Esophagus muscularis mucosa (tissue), 4 donors: ENCODE measurements at places on chromosomes 5 and 9. TPM values are rescaled to one million over a fixed set of nuclear protein-coding genes. Genes with fewer than 3 reads are reported as not detected.

The SV2C gene
- 0.52 TPM for total RNA-seq

The CER1 gene
- total RNA-seq, result not detected

The SHOC1 gene
- not detected for total RNA-seq

The ACOT12 gene
- total RNA-seq, result not detected

The IL3 gene
- not detected for total RNA-seq

The GABRA1 gene
- not detected for total RNA-seq

GRCh38 chr5:60851626-60852025 is 7.6 kb upstream of the ELOVL7 start:
- no peak for DNase-seq

- no peak for DNase-seq
Observed at GRCh38 chr9:18753904-18754303, 279.1 kb downstream of the SAXO1 start.

DNA sequence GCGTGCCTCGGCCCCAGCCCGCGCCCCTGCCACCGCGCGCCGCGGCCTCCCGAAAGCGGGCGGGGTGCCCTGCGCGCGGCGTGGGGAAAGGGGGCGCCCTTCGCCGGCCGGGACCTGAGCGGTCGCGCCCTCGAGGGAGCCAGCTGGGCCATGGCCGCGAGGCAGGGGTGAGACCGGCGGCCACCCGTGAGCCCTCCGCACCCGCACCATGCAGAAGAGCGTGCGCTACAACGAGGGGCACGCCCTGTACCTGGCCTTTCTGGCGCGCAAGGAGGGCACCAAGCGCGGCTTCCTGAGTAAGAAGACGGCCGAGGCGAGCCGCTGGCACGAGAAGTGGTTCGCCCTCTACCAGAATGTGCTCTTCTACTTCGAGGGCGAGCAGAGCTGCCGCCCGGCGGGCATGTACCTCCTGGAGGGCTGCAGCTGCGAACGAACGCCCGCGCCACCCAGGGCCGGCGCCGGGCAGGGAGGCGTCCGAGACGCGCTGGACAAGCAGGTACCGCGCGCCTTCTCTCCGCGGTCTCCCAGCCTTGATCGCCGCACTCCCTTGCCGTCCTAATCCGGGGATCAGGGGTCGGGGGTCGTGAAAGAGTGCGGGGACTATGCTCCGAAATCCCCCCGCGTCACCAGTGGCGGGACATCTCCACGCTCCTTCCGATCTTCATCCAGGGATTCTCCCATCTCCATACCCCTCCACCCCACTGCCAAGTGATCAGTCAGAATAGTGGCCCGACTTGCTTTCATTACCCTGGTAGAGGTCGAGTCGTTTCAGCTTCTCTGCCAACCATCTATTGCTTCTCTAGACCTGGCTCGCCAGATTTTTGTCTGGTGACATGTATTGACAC is 590 bp downstream of the RASGRF2 start:
- DNase-seq, result no peak

- no peak for DNase-seq
Observed at GRCh38 chr5:95887977-95888376, 65.5 kb upstream of the GLRX start.

DNA sequence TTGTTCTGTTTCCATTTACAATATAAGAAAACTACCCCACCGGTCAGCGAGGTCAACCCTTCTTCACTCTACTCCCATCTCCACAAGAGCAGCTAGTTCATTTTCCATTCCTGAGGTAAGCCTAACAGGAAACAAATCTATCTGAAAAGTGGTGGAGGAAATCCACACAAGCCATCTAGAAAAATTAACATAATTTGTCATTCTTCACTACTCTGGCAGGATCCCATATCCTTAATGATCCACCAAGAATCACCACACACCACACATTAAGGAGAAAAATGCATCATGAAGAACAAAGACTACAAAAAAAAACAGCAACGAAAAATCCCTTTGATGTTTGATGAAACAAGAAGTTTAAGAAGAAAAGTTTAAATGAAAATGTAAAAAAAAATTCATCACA is 1771.0 kb downstream of the EFNA5 start:
- DNase-seq, result no peak

DNA sequence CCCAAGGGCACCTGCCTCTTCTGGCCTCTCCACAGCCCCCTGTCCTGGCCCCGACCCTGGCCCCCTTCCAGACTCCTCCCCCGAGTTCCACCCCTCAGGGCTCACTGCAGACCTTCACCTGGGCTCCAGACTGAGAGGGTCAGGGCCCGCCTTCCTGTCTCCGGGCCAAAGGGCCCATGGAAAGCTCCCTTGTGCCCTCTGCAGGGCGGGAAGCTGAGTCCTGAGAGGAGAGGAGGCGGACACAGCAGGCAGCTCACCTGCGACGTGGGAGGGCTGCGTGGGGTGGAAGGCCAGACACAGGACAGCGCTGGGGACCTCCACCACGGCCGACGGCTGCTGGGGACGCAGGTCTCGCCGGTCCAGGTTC is 20.6 kb downstream of the DYNC2I2 start:
- no peak for DNase-seq

- DNase-seq, result no peak
Observed at GRCh38 chr9:77793849-77794248, 145.7 kb upstream of the GNA14 start.

DNA sequence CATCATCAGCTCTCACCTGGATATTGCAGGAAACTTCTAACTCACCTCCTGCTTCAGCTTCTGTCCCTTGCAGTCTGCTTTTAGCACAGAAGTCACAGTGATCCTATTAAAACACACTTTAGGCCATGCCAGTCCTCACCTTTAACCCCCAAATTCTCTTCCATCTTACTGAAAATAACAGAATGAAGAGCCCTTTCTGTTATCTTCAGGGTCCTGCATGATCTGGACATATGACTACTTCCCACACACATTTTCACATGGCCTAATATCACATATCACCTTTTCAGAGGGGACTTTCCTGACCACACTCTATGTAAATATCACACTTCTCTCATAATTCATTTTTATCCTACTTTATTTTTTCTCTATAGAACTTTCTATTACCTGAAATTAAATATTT is 550.6 kb upstream of the CLINT1 start:
- no peak for DNase-seq

DNA sequence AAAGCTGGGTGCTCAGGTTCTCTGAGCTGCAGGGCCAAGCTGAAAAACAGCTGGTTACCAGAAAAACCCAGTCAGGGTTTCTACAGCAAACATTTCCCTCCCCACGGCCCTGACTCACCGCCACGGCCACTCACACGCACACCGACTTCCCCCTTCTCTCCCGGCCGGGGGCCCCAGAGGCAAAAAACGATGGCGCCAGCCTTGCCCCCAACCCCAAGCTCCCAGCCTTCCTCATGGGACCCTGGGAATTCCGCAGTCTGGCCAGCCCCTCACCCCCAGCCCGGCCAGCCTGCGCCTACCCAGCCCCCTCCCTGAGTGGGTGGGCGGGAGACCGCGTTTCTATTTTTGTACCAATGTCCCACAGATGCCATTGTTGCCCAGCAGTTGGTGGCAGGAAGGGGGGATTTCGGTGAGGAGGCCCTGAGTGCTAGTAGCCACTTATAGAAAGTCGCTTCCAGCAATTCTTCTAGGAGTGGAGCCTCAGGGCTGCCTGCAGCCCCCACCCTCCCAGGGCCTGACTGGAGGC is 18.4 kb downstream of the ENG start:
- DNase-seq, result no peak

GRCh38 chr5:103973669-103974068 is 411.1 kb upstream of the NUDT12 start:
- no peak for DNase-seq

GRCh38 chr9:93141771-93142483 is 7.9 kb upstream of the NINJ1 start:
- DNase-seq, result no peak

- DNase-seq, result peak; percentile 45
Observed at GRCh38 chr9:78620764-78621163, 323.8 kb downstream of the PSAT1 start.

- no peak for DNase-seq
Observed at GRCh38 chr9:25939126-25939525, 260.9 kb upstream of the TUSC1 start.

- no peak for DNase-seq
Observed at GRCh38 chr5:170939178-170939577, 77.4 kb downstream of the RANBP17 start.

- no peak for DNase-seq
Observed at GRCh38 chr9:35760651-35761050, 6.6 kb upstream of the MSMP start.

DNA sequence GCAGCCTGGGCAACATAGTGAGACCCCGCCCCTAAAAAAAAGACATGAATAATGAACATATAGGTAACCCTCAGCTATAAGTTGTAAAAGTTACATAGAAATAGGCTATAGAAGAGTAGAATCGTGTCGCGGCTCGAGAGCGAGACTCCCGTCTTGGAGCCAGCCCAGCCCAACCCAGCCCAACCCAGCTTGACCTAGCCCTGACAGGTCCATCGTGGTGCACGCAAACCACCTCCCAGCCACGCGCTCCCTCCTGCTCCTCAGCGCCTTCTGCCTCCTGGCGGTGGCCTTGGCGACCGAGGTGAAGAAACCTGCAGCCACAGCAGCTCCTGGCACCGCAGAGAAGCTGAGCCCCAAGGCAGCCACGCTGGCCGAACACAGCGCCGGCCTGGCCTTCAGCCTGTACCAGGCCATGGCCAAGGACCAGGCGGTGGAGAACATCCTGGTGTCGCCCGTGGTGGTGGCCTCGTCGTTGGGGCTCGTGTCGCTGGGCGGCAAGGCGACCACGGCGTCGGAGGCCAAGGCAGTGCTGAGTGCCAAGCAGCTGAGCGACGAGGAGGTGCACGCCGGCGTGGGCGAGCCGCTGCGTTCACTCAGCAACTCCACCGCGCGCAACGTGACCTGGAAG is 10.8 kb downstream of the KIF24 start:
- peak; percentile 31 for DNase-seq

GRCh38 chr5:152736906-152737305 is 331.8 kb upstream of the NMUR2 start:
- no peak for DNase-seq

GRCh38 chr5:163252950-163253349 is 184.4 kb upstream of the CCNG1 start:
- no peak for DNase-seq

- no peak for DNase-seq
Observed at GRCh38 chr5:53240661-53241060, 131.1 kb upstream of the MOCS2 start.

GRCh38 chr5:156595132-156595787 is 254.8 kb upstream of the PPP1R2B start:
- DNase-seq, result peak; percentile 93

GRCh38 chr9:79765466-79765865 is 193.7 kb downstream of the TLE4 start:
- DNase-seq, result no peak

DNA sequence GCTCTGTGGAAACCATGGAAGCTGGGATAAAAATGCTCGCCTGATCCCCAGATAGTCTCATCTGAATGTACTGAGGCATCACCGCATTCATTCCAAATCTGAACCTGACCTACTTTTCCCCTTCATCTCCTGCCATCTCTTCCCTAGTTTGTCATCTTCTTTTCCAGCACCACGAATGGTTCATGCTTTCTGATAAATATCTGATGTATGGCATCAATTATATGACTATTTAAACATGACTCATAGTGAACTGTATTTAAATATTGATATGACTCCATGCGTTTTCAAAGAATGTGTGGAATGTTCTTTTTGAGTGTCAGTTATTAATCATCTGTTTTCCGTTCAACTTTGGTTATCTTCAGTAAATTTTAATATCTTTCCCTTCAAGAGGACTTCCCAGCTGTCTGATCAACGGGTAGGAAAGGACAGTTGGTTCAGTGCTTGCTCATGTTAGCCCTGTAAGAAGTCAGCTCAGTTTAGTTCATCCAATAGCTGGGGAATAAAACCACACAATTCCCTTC is 21.1 kb downstream of the BASP1 start:
- no peak for DNase-seq

- DNase-seq, result no peak
Observed at GRCh38 chr5:176731506-176732160, 78.7 kb upstream of the UNC5A start.

DNA sequence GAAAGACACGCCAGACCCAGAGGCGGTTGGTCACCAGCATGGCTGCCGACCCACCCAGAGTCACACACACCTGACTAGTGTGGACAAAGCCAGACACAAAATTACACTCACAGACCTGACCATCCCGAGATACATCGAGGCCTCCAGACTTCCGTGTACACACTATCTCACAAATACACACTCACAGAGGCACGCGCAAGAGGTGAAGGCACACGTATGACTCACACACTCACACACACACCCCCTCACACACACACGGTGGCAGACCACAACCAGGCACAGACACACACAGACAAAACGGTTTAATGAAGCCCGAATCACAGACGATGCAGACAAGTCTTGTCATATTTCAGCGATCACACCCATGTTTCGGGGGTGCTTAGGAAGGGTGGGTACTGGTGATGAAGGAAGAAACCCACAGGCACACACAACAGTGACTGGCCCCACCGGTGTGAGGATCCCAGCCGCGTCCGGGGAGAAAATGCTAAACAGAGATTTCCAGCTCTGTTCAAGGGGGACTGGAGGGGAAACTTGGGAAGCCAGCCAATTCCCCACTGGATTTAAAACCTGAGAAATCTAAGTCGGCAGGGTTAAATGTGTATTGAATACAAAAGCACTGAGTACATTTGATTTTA is 51.3 kb downstream of the CRB2 start:
- no peak for DNase-seq

- no peak for DNase-seq
Observed at GRCh38 chr5:18314192-18314778, 680.0 kb downstream of the TAF11L14 start.

- DNase-seq, result no peak
Observed at GRCh38 chr9:96025995-96026602, 150.6 kb downstream of the ERCC6L2 start.

GRCh38 chr5:132425009-132425937 is 55.8 kb downstream of the SLC22A5 start:
- DNase-seq, result peak; percentile 66

- DNase-seq, result no peak
Observed at GRCh38 chr9:120383999-120384924, 195.7 kb downstream of the CDK5RAP2 start.

- DNase-seq, result no peak
Observed at GRCh38 chr5:158430166-158430797, 571.3 kb upstream of the CLINT1 start.

DNA sequence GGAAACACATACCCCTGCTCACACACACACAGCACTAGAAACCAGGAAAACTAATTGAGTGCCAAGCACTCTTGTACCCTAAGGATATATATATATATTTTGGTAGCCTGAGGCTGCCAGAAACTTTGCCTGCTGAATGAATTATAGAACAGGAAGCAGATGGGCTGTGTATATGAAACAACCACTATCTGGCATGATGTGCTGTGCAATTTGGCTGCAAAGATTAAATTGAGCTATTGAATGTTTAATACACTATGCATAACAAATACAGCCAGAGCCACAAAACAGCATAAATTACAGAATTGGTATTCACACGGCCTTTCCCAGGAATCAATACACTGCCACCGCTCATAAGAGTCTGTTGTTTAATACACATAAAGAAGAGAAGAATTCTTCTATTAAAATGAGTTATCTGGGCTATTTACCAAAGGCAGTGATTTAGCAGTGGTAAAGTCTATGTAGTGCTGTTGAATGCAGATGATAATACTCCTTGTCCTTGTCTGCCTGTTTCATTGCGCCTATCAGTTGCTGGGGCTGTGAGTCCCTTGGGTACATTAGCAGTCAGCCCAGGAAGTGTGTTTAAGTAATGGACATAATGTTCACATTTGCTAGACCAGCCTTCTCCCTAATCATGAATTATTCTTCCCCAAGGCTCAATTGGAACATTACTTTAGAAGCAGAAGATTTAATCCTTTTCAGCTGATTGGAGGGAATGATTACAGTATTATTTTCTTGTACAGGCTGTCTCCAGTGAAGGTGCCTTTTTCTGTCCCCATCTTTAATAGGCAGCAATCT is 294.3 kb downstream of the TLE1 start:
- DNase-seq, result no peak
